ENCODE measurements at places on chromosomes 7 and 10.

- peak; percentile 40 for DNase-seq
These were observed 1.2 kb downstream of the TPK1 start for GRCh38 chr7:144834641-144835144.

DNA sequence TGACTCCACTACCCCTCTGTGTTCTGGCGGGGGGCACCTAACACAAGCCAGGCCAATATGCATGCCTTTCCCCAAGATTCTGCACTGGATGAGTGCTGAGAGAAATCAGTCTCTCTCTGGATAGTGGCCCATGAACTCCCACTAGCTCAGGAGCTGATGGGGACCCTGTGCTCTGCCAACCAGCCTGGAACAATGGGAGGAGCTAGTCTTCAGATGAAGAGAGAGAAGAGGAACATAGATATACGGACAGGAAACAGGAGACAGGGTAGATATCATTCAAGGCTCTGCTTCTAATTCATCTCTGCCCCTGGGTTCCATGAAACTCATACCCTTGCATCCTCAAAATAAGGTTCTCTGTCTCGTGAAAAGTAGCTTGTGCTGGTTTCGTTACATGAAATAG is 27.9 kb upstream of the PLXNA4 start:
- no peak for DNase-seq

- no peak for DNase-seq
These were observed 312.4 kb downstream of the CALN1 start for GRCh38 chr7:72099784-72100183.

DNA sequence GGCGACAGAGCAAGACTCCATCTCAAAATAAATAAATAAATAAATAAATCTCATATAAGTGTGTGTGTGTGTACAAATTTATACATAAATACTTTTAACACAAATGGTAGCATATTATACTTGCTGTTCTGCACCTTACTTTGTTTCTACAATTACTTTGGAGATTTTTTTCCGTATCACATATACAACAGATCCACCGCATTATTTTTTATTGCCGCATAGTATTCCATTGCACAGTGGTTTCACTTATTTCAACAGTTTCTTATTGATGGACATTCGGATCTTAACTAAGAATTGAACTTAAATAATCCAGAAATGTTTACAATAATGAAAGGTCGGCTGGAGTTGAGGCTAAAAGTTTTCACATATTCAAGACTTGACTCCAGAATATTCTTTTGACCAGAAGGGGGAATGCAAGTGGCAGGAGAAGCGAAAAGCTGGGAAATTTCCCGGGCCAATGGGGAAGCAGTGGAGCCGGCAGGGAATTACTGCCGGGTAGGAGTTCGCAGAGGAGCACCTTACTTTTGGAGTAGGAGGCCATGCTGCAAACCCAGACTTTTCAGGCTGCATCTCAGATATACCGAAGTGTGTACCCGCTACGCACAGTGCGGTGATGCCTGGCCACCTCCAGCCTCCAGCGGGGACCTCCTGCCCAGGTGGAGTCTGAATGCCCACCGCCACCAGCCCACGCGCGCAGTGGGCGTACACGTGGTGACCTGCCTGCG is 415 bp upstream of the CNNM1 start:
- DNase-seq, result no peak

- DNase-seq, result no peak
These were observed 23.1 kb downstream of the GNG11 start for GRCh38 chr7:93944673-93945072.

DNA sequence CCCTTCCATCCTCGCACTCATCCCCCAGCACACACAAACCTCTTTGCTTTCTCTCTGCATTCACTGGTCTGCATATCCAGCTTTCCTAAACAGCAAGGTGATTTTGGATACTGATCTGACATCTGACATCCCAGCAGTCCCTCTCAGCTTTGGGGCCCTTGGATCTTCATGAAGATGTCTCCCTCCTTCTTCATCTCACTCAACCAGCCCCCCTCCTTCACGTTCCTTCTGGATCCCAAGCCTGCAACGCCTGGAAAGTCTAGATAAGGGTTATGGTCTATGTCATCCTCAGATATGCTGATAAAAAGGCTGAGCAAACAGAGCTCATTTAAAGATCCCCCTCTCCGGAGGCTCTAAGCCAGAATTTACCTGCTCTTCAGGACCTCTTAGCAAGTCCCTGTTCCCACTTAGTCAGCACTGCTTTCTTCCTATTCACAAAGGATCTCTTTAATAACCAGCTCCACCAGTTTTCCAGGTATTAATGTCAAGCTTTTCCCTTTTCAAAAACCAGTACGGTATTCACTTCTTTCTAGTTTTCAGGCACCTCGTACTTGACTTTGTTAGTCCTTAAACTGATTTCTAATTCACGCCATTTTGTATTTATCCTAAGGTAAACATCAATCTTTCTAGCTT is 38.9 kb downstream of the CREB3L2 start:
- DNase-seq, result no peak

DNA sequence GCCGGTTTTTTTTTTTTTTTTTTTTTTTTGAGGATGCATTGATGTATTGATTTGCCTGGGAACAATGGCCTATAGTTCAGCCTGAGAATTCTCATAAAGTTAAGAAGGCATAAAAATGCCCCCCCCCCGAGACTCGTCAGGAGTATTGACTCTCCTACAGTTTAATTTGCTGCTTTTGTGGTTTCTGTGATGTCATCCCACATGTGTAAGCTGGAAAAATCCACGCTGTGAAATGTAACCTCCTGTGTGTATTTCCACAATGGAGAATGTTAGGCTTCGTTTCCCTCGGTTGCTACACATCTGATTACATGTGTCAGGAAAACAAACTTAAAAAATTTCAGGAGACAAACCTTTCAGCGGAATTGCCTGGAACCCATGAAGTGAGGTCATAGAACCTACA is 117.9 kb downstream of the FANK1 start:
- no peak for DNase-seq

- no peak for DNase-seq
These were observed 3.5 kb downstream of the FGFR2 start for GRCh38 chr10:121594623-121595350.

DNA sequence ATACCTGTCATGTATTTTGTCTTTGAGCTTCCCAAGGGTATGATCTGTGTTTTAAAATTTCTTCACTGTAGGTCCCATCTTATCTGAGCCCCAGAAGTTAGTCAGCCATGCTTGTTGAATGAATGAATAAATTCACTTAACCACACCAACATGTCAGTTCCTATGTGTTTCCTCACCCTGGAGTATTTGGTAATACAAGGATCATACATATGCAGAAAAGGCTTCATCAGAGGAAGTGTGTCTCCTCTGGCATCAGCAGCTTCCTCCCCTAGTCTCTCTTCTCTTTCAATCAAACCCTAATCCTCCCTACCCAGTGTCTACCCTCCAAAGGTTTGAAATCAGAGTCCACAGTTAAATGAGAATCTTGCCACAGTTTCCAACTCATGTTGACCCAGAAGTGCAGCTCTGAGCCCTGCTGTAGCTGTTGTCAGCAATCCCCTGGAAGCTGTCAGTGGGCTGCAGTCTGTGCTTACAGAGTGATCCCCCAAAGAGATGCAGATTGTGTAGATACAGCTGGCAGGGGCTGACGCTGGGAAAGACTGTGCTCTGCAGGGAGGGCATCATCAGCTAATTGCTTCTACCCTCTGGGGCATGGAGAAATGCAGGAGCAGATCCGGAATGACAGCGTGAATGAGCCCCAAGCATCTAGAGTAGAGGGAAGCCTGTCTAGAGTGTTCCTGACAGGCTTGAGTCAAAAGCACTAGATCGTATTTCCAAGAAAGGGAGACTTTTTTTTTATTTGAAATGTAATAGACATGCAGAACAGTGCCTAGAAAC is 105.0 kb upstream of the WDR11 start:
- no peak for DNase-seq

DNA sequence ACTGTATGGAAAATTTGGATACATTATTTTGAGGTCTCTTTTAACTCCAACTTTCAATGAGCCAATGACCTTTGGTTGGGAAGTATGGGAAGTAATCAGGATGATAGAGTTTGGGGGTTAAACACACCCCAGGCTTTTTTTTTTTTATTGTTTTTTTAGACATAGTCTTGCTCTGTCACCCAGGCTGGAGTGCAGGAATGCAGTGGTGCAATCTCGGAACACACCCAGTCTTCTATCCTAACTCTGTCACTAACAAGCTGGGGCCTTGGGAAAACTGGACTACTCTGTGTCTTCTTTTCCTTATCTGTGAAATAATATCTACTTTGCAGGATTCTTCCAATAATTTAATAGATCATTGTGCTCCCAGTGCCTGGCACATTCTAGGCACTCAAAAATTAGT is 37.6 kb upstream of the AGBL3 start:
- DNase-seq, result no peak

DNA sequence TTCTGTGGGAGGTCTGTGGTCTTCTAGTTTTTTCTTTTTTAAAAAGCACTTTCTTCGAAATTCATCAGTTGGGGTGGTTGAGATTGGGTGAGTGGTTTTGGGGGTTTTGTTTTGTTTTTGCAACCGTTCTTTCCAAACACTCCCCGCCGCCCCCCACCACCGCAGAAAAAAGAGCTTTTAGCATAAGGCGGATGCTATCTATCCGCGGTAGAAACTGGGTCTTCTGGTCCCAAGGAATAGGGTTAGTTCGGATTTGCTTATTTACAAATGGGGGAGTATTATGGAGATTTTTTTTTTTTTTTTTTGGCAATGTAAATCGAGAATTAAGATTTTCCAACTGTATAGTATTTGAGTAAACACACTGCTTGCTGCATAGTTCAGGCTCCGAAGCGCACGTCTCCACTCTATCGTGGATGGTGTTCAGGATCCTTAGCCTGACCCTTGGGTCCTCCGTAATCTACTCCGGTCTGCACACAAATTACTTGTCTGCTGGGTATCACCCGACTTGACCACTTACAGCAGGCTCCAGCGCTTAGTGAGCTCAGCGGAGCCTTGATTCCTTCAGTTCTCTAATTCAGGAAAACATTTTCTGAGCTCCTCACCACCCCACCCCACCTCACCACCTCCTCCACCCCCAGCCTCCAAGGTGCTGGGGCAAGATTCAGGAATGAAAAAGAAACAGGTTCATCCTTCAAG is 757 bp upstream of the NRCAM start:
- no peak for DNase-seq

DNA sequence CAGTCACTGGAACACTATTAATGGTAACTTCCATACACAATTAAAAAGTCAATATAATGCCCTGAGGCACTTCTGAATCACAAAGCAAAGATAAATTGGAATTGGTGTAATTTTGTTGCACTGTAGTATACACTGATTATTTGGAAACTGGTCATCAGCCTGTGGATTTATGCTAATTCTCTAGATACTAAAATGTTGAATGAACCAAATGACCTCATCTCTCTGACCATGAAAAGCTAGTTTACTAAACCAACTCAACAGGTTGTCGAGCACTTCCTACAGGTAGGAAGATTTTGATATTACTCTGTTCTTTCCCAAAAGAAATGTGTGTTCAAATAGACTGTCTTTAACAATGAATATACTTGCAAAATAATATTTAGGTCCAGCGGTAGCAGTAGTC is 5.3 kb downstream of the NRP1 start:
- no peak for DNase-seq

- no peak for DNase-seq
These were observed 32.5 kb downstream of the CCDC6 start for GRCh38 chr10:59873896-59874295.

DNA sequence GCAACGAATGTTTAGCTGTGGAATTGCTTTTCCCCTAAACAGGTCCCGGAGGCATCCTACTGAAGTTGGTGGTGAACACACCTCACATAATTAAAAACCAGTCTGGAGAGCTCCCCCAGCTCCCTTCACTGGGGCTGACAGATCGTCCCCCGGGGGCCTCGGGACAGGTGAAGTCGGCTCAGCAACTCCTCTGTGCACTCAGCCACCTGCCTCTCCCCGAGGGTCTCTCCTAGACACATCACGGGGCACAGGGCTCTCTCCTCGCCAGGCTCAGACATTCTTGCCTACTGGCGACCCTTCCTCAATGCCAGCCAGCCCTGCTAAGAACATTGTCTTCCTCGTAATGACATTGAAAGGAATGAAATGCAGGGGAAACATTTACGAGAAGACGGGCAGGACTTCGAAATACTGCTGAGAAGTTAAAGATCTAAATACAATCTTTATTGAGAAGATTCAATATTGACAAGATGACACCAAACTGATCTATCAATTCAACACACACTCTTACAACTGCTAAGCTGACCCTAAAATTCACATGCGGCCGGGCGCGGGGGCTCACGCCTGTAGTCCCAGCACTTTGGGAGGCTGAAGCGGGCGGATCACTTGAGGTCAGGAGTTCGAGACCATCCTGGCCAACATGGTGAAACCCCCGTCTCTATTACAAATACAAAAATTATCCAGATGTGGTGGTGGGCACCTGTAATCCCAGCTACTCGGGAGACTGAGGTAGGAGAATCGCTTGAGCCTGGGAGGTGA is 88.1 kb upstream of the DNAAF5 start:
- no peak for DNase-seq

DNA sequence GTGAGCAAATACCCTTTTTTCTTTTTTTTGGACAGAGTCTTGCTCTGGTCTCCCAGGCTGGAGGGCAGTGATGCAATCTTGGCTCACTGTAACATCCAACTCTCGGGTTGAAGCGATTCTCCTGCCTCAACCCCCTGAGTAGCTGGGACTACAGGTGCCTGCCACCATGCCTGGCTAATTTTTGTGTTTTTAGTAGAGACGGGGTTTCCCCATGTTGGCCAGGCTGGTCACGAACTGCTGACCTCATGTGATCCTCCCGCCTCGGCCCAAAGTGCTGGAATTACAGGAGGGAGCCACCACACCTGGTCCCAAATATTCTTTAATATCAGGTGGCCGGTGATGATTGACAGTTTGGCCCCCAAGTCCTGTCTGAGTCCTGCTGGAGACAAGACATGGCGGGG is 6.6 kb downstream of the LAT2 start:
- DNase-seq, result no peak

- no peak for DNase-seq
These were observed 5.0 kb downstream of the HBP1 start for GRCh38 chr7:107173691-107174406.

DNA sequence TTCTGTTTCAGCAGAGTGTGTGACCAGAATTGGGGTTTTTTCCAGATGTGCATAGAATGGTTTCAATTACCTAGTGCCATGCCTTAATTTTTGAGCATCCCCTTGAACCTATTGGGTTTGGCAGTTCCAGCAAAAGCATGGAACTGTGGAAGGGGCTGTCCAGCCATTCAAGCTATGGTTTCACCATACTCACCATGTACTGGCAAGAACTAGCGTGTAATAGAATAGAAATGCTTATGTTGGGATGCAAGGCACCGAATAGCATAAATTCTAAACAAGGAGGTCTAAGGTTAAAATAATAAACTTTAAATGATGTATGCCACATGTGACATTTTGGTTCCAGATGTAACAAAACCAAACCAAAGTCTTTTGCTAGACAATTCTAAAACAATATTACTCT is 91.4 kb downstream of the MTERF1 start:
- no peak for DNase-seq

GRCh38 chr10:61284222-61284890 is 168.8 kb downstream of the TMEM26 start:
- no peak for DNase-seq

DNA sequence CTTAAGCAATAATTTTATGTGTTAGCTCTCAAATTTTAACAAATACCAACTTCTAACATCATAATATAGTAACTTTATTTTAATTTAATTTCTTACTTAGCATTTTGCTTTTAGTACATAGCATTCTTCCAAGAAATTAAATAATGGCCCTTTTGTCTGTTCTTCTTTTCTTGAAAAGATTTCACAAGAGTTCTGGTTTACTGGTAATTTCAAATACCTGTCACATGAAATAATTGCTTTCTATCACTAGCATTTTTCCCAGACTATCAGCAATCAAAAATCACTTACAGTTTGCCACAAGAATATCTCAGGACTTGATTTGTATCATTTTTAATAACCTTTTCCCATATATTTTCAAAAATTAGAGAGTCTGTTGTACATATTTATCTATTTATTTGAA is 193.0 kb downstream of the CACNA2D1 start:
- no peak for DNase-seq

- DNase-seq, result no peak
These were observed 1.3 kb upstream of the NAPEPLD start for GRCh38 chr7:103150192-103150591.

Measured in activated naive CD4-positive, alpha-beta T cell treated with Interleukin-2 at 50 U/mL for 16 hours (primary cell).